ENCODE measurements at places on chromosomes 11 and 22.
A peak's percentile ranks its signal among the peaks of the same experiment; 100 is the strongest.

DNA sequence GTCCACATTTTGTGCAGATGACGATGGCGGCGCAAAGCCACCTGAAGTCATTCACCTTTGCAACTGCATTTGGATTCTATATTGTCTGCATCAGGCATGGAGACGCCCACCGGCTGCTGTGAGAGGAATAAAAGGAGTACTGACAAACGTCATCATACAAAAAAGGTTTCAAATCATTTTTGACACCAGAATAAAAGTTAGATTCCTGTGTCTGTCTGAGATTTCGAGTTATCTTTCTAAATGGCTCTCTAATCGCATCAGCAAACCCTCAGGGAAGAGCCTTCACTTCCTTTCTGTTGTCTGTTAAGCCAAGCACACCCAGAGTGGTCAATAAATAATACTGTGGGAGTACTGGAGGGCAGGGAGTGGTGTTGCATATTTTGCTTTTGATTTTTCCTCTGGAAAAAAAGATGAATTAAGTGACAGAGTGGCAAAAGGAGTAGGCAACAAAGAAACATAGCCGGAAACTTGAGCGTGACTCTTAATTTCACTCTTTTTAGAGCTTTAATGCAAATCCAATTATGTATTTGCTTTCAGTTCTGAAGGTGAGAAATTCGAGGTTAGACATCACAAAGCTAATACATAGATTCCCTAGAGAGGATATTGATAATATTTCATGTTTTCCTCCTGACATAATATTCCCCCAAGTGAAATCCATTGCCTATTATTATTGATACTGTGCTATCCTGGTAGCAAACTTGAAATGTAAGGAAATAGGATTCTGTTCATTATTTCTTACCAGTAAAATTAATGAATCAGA, 150.8 kb upstream of the MTMR2 start:
- DNase-seq, result no peak

DNA sequence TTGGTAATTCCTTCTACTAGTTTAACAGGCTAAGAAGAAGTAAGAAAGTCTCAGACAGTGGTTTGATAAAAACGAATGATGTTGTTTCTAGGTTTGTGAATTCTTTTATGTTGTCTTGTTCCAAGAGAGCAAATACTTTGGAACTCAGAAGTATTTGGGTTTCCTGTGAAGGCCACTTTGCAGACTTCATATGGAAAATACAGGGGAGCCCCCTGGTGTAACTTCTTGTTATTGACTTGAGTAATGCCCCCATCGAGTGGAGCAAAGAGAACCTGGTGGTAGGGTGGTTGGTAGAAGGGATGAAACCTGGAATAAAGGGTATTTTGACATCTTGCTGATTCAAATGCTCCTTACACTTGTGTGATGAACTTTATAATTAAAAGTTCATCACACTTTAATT, 40.0 kb upstream of the PTH start:
- DNase-seq, result peak; percentile 8

- DNase-seq, result peak; percentile 58
Measured at GRCh38 chr22:24768537-24769374, 5.8 kb downstream of the PIWIL3 start.

DNA sequence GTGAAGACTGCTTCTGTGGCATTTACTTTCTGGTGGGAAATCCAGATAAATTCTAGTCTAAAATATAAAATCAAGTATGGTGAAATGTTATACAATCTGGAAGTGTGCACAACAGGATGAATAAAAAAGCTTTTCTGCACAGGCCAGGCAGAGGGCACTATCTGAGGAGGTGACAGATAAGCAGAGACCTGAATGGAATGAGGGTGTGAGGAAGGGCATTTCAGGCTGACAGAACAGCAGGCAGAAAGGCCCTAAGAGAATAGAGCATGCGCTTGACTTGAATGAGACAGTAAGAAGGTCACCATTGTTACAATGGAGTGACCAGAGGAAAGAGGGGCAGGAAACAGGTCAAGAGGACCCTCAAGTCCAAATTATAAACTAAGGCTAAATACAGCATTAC, 33.6 kb upstream of the FNBP4 start:
- DNase-seq, result peak; percentile 5

GRCh38 chr11:20609727-20610707, 10.6 kb downstream of the SLC6A5 start:
- DNase-seq, result peak; percentile 68

- peak; percentile 42 for DNase-seq
Measured at GRCh38 chr11:57776031-57776521, 14.5 kb downstream of the CTNND1 start.

- no peak for DNase-seq
Measured at GRCh38 chr11:122869622-122870021, 12.9 kb upstream of the JHY start.

- no peak for DNase-seq
Measured at GRCh38 chr22:21718499-21718898, 17.1 kb downstream of the YPEL1 start.

GRCh38 chr11:77082838-77083565, 16.2 kb downstream of the CAPN5 start:
- DNase-seq, result no peak

- DNase-seq, result no peak
Measured at GRCh38 chr22:44500599-44500998, 2.6 kb upstream of the RTL6 start.

GRCh38 chr22:37254867-37255233, 10.8 kb upstream of the RAC2 start:
- no peak for DNase-seq

DNA sequence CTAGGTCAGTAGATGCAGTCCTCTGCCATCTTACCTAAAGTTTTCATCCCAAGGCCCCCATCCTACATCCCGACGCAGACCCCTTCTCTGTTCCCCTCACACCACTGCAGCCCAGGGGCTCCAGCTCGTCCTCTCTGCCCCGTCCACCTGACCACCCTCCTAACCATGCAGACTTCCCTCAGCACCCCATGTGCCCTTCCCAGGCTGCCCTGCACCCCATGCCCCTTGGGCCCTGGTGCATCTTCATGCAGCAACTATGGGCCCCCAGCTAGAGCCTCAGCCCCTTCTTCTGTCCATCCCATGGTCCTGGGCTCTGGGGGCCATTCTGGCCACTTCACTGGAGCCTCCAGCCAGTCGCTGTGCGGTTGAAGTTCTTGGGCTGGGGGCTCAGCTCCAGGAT, 2.9 kb downstream of the PRR33 start:
- no peak for DNase-seq

DNA sequence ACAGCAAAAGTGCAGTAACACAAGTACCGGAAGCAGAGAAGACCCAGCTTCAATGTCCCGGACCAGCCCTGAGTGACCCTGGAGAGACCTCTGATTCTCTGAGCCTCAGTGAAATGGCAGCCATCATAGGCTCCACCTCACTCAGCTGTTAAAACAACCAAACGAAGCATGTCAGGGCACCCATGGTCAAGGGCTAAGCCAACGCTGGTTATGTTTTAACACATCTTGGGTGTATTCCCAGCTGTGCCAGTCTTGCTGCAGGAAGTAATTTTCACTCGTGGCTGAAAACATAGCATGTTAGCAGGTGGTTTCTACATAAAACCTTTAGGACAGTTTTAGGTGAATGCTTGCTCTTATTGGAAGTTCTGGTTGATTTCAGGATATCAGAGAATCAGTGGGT, 30.9 kb downstream of the LMO2 start:
- DNase-seq, result no peak

- no peak for DNase-seq
Measured at GRCh38 chr11:2123628-2123960, 15.6 kb downstream of the IGF2 start.

DNA sequence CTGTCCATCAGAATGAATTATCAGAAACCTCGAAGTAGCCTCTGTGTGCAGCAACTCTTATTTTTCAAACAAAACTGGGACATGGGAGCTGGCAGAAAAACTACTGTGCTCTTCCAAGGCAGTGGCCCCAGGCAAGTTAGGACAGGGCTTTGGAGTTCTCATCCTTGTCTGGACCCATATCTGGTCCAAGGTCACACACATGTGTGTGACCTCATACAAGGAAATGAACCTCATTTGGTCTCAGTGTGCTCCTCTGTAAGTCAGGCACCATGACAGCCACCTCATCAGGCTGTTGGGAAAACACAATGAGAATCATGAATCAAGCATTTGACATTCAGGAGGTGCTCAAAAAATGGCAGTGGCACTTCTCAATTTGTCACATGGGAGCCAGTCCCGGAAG, 25.8 kb downstream of the LARGE1 start:
- DNase-seq, result no peak

GRCh38 chr11:2994336-2994730, 2.2 kb upstream of the NAP1L4 start:
- DNase-seq, result no peak

- no peak for DNase-seq
Measured at GRCh38 chr11:37525336-37525735, 927.3 kb upstream of the RAG2 start.

GRCh38 chr22:23550049-23550650, 29.9 kb downstream of the IGLL1 start:
- DNase-seq, result no peak

DNA sequence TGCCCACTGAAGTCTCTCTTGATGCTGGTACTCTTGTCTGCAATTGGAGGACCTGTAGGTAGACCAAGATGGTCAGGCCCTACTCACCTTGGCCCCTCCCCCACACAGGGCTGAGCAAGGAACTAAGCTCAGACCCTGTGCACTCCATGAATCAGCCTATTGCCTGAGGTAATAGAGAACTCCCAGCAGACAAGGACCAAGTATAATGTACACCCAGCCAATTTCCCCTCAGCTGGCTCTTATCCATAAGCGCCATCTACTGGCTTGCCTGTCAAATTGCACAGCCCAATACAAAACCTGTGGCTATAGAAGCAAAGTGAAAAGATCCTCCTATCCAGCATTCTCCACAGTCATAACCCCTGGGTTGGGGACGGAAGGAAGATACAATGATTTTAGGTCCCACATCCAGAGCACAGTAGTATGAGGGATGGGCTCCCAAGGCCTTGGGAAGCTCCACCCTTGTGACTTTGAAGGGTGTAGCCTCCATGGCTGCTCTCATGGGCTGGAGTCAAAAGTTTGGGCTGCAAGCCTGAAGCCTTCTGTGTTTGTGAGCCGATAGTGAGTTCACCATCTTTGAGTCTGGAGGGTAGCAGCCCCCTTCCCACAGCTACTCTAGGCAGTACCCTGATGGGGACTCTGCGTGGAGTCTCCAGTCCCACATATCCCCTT, 56.0 kb downstream of the GLYATL2 start:
- DNase-seq, result peak; percentile 80

- DNase-seq, result no peak
Measured at GRCh38 chr11:88709567-88709966, 356.2 kb downstream of the GRM5 start.

GRCh38 chr11:123183391-123184099, 11.5 kb downstream of the CLMP start:
- peak; percentile 10 for DNase-seq

- DNase-seq, result no peak
Measured at GRCh38 chr22:38228326-38228872, 26.6 kb downstream of the MAFF start.

- no peak for DNase-seq
Measured at GRCh38 chr22:33440756-33441155, 382.6 kb upstream of the SYN3 start.

DNA sequence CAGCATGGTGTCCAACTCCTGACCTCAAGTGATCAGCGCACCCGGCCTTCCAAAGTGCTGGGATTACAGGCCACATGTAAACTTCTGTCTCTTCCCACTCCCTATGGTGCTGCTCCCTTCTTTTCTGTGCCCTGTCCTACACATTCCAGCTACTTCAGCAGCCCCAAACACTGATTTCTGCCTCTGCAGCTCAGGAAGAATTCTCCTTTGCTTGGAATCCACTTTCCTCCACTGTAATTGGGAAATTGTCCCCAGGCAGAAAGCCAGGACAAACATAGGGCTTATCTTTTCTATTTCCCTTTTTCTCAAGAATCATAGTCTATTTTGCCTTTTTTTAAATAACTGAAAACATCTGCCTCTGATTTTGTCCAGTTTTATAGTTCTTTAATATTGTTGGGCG, 21.3 kb upstream of the DRG1 start:
- no peak for DNase-seq

DNA sequence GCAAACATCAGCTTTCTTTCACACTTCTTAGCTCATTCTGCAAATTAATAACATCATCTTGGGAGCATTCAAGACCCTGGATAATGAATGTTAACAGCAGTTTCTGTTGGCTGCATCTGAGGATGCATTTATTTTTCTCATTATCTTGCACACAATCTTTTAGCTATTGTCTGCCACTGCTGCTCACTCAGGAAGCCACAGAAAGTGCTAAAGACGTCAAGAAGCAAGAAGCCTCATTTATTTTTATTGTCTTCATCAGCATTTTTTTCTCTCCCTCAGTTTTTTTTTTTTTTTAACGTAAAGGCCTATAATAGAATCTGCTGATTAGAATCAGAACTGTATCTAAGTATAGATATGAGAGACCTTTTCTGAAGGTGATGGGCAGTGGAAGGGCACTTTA, 1339.4 kb downstream of the FAM181B start:
- DNase-seq, result no peak

DNA sequence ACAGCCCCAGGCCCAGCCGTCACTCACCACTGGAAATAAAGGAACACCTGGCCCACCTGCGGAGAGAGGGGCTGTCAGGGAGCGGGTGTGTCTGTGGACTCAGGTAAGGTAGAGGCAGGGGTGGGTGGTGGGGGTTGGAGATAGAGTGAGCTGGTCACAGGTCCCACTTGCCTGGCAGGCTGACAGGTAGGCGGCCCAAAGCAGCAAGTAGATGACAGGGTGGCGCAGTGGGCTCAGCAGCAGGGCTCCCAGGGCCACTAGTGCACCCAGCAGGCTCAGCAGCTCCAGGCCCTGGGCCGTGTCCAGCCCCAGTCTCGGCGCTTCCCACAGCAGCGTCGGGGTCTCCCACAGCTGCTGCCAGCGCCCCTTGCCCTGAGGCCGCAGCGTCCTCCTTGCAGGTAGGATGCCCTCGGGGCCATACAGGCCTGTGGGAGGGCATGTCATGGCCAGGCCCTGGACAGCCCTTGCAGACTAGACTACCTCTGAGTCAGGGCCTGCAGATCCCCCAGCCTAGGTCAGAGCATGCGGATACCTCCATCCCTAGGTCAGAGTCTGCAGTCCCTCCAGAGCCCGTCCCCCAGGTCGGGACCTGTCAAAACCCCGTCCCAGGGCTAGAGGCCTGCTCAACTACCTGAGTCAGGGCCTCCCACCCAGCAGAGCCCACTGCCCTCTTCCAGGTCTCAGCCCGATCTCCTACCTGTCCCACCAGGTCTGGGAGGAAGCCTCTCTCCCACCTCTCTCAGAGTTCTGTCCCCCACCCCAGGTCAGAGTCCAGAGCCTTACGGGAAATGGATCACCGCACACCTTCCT, 686 bp downstream of the LMF2 start:
- no peak for DNase-seq

GRCh38 chr11:60280412-60280811, at the start of gene MS4A4A:
TSS of gene MS4A4A (plus strand) at chr11:60280666. CDS start at chr11:60280676, 10 bp downstream.
- no peak for DNase-seq

GRCh38 chr11:114846416-114846791, 168.1 kb downstream of the NXPE2 start:
- no peak for DNase-seq

Data from SW480 (cell line).